ENCODE measurements at places on chromosomes 5 and 9. TPM values are rescaled to one million over a fixed set of nuclear protein-coding genes. Genes with fewer than 3 reads are reported as not detected.

DNA sequence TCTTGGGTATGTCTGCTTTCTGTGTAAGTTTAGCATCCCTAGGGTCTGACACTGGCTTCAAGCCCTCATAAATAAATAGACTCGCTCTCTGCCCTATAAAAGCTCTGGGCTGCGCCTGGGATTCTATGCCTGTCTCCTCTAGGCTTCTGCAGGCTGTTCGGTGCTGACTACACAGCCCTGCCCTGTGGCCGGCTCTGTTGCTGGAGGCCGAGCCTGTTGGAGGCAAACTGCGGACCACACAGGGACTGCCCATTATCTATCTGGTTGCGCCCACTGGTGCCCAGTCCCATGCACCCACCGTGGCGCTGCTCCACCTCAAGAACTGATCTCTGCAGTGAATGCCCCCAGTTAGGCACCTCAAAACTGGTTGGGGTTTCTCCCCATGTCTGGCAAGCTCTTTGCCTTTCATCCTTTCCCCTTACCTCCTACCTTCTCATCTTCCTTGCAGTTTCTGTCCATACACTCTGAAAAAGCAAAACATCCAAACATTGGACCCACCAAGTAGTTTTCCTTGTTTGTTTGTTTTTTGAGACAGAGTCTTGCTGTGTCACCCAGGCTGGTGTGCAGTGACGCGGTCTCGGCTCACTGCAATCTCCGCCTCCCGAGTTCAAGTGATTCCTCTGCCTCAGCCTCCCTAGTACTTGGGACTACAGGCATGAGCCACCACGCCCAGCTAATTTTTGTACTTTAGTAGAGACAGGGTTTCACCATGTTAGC lies 207.2 kb downstream of the ERCC6L2 start:
- no peak for DNase-seq

GRCh38 chr9:16303506-16303905 lies 567.0 kb downstream of the BNC2 start:
- no peak for DNase-seq

- DNase-seq: no peak
Measured at GRCh38 chr9:5514617-5515260, 4.4 kb downstream of the PDCD1LG2 start.

- no peak for DNase-seq
Measured at GRCh38 chr5:59919484-59919883, 26.0 kb upstream of the PDE4D start.

- no peak for DNase-seq
Measured at GRCh38 chr5:76762484-76762883, 46.6 kb downstream of the F2R start.

GRCh38 chr9:113631871-113632665 lies 168.5 kb downstream of the RGS3 start:
- DNase-seq: no peak

GRCh38 chr9:91180240-91180929 lies 181.3 kb downstream of the AUH start:
- DNase-seq: no peak

GRCh38 chr9:13878241-13878711 lies 435.7 kb downstream of the NFIB start:
- DNase-seq: no peak

DNA sequence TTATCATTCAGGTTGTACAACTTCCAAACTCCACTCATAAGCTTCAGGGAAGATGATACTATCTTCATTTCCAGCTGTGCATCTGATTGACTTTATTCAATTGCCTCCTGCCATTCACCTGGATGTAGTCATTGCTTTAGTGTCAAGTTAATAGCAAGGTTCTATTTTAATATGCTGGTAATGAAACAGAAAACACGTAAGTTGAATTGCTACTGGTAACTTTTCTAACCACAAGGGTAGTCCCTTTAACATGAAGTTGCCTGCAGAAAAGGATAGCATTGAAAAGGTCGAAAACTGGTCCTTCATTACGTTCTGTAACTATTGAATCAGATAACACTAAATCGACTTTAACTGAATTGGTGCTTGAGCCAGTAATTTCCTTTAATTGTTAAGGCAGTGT lies 459.4 kb upstream of the CDH6 start:
- no peak for DNase-seq

- DNase-seq: no peak
Measured at GRCh38 chr9:88604836-88605511, 70.0 kb downstream of the NXNL2 start.

DNA sequence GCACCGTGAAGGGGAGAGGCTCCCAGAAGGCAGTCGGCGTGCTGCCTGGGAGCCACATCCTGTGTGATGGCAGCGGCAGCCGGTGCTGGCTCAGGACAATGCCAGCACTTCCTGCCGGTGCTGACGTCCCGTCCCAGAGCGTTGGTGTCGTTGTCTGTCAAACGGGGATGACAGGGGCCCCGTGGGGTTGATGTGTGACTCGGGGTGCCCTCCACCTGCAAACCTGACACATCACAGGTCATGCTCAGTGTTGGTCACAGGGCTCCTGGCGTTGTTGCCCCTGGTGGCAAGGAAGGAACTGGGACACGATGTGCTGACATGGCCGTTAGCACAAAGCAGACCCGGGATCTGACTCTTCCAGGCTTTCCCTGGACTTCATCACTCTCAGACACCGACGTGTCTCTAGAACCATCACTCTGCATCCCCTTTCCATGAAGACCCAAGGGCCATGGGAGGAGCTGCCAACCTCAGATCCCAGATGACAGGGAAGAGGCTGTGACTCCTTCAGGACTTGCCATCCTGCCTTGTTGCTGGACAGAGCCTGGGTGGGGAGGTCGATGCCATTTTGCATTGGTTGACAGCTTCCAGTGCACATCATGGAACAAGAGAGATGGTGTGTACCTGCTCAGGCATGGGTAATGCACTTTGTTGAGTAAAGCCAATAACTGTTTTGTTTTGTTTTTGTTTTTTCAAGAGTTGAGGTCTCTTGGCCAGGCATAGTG lies 21.5 kb downstream of the PLPP7 start:
- no peak for DNase-seq

GRCh38 chr9:5876026-5876425 lies 14.7 kb upstream of the MLANA start:
- no peak for DNase-seq

- peak; percentile 55 for DNase-seq
Measured at GRCh38 chr5:68288707-68289134, 73.2 kb downstream of the PIK3R1 start.

Gene SLC38A9
- 175 TPM for total RNA-seq

Gene C9orf153
- 1.5 TPM for total RNA-seq

Gene FGF1
- total RNA-seq: 0.51 TPM

Gene MYMK
- not detected for total RNA-seq

Data from uterus (tissue), 4 donors.